ENCODE measurements at places on chromosomes 1 and 21.

- peaks cover 2% of the 10 kb centered on the region for H3K36me3 ChIP-seq
- H3K4me1 ChIP-seq: no peaks in the 10 kb centered on the region
- no peak overlapping the region for H3K27ac ChIP-seq
- H3K4me3 ChIP-seq: no peak overlapping the region
Measured at GRCh38 chr1:20164694-20165202, 21.1 kb upstream of the UBXN10 start.

DNA sequence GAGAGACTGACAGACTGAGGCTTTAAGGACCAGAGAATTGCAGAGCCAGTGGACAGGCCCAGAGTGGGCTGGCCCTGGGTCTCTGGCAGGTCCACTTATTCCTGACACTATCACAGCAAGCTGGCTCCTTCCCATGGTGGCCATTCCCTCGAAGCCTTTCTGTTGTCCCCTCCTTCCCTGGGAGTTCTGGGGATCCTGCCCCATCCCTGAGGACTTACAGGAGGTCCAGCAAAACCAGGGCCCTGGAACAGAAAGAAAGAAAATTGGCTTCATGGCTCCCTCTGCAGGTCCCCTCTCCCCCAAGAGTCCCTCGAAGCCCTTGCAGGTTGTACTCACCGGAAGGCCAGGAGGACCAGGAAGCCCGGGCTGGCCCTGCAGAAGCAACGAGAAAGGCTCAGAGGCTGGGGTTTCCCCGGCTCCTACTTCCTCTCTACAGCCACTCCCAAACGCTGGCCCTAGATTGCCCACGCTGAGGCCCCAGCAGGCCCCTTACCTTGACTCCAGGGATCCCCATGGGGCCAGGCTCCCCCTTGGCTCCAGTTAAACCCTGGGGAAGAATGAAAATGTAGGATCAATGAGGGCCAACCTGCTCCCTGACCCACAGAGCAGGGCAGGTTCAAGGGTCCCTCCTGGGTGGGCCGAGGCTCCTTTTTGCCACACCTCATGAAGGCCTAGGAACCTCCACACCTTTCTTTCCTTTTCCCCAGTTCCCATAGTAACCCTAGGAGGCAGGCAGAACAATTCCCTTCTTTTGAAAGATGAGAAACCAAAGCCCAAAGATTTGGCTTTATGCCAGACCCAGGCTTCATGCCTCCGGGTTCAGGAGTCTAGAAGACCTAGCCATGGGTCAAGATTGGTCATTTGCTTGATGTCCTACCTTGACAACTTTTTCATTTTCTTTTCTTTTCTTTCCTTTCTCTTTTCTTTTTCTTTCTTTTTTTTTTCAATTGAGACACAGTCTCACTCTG is 4.6 kb downstream of the COL9A2 start:
- peak overlapping the region; percentile 47 for H3K4me3 ChIP-seq
- no peaks in the 10 kb centered on the region for H3K36me3 ChIP-seq
- no peak for DNase-seq
- peaks cover 6% of the 10 kb centered on the region for H3K27me3 ChIP-seq

DNA sequence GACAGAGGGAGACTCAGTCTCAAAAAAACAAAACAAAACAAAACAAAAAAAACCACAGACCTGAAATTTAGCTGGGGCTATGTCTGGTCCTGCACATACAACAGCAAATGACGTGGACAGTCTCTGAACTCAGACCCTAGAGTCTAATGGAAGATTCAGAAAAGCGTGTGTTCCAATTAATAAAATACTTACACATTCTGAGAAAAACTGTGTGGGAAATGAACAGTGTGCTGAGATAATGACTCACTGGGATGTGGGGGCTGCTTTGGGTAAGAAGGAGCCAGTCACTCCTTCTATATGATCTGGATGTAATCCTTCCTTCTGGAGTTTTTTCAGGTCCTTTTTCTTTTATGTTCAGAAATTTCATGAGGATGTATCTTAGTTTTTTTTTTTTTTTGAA is 29.4 kb downstream of the CLDN14 start:
- peaks cover 2% of the 10 kb centered on the region for H3K27me3 ChIP-seq
- H3K36me3 ChIP-seq: no peaks in the 10 kb centered on the region
- H3K27ac ChIP-seq: no peak overlapping the region

- no peak overlapping the region for H3K27ac ChIP-seq
- H3K4me1 ChIP-seq: no peaks in the 10 kb centered on the region
- DNase-seq: no peak
- peaks cover 19% of the 10 kb centered on the region for H3K36me3 ChIP-seq
- no peak overlapping the region for H3K4me3 ChIP-seq
- H3K27me3 ChIP-seq: no peaks in the 10 kb centered on the region
Measured at GRCh38 chr1:19780267-19780877, 19.3 kb downstream of the TMCO4 start.

- DNase-seq: no peak
- no peak overlapping the region for H3K27ac ChIP-seq
- no peak overlapping the region for H3K4me3 ChIP-seq
Measured at GRCh38 chr1:29504709-29505410, 268.5 kb downstream of the PTPRU start.

- no peak for DNase-seq
- H3K27ac ChIP-seq: no peak overlapping the region
- H3K27me3 ChIP-seq: peaks cover under 1% of the 10 kb centered on the region
- H3K4me1 ChIP-seq: peaks cover 3% of the 10 kb centered on the region
Measured at GRCh38 chr1:178538192-178538916, 25.4 kb downstream of the TEX35 start.

GRCh38 chr1:84436876-84437655 is 38.8 kb downstream of the DNASE2B start:
- DNase-seq: no peak
- no peaks in the 10 kb centered on the region for H3K27me3 ChIP-seq
- H3K36me3 ChIP-seq: no peaks in the 10 kb centered on the region
- H3K4me1 ChIP-seq: peaks cover 5% of the 10 kb centered on the region

- no peak for DNase-seq
- H3K27ac ChIP-seq: no peak overlapping the region
- peaks cover 4% of the 10 kb centered on the region for H3K4me1 ChIP-seq
- H3K36me3 ChIP-seq: peaks cover 47% of the 10 kb centered on the region
- no peak overlapping the region for H3K4me3 ChIP-seq
- no peaks in the 10 kb centered on the region for H3K27me3 ChIP-seq
Measured at GRCh38 chr1:225977937-225978748, 21.0 kb downstream of the SDE2 start.

DNA sequence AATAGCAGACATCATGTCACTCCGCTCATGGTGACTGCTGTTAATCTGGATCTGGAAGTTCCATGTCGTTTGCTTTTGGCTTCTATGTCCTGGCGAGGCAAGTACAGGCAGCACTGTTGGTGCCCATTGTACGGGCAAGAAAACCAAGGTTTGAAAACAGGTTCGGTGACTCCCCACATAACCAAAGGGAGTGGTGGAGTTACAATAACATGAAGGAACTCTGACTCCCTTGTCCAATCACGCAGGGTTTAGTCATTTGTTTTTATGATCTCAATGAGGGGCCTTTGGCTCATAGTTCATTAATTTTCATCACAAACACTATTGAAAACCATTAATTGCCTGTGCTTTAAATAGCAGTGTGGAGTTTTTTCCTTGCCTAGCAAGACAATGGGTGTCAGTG is 82.9 kb upstream of the SSX2IP start:
- no peak overlapping the region for H3K4me3 ChIP-seq
- H3K27me3 ChIP-seq: peaks cover 19% of the 10 kb centered on the region
- no peak overlapping the region for H3K27ac ChIP-seq
- no peaks in the 10 kb centered on the region for H3K36me3 ChIP-seq
- no peaks in the 10 kb centered on the region for H3K4me1 ChIP-seq
- no peak for DNase-seq

DNA sequence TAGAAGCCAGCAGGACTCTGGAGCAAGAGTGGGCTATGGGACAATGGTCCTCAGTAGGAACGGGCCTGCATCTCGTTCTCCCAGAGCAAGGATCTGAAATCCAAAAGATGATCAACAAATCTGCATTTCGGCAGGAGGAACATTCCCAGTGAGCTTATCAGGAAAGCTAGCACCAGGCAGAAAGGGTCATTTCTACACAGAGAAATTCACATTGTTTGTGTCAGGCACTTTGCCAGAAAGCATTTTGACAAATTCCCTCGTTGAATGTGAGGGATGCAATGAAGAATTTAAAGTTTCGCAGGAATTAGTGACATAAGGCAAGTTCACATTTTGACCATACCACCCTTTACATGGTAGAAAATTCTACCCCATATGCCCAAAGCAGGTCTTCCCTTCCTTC is 31.6 kb upstream of the ETS2 start:
- DNase-seq: no peak
- H3K27ac ChIP-seq: no peak overlapping the region
- H3K4me1 ChIP-seq: peaks cover 53% of the 10 kb centered on the region

DNA sequence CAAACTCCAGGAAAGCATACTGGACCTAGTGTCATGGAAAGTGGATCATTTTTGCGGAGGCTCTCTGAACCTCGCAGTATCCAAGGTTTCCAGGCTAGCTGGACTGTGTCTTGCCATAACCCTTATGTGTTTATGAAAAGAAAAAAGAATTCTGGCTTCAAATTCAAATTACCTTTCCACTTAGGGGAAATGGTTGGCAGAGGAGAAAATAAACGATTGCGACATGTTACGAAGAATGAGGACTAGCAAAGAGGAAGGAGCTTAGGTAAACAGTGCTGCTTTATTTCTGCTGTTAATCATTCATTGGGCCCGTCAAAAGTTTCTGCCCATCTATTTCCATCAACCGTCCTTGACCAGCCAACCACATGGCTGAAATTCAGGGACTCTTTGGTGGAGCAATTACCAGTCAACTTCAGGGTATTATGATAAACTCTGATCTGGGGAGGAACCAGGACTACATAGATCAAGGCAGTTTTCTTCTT is at the start of gene C4BPA:
TSS of gene C4BPA (plus strand) at position 342 of the 482 bp plus-strand sequence. CDS start 8,793 bp downstream, outside the sequence.
- H3K36me3 ChIP-seq: no peaks in the 10 kb centered on the region
- peaks cover 18% of the 10 kb centered on the region for H3K27me3 ChIP-seq
- H3K4me3 ChIP-seq: no peak within 1 kb of the TSS
- H3K27ac ChIP-seq: no peak within 1 kb of the TSS
- DNase-seq: no peak

- no peaks in the 10 kb centered on the region for H3K27me3 ChIP-seq
- H3K27ac ChIP-seq: no peak overlapping the region
- DNase-seq: no peak
- H3K4me3 ChIP-seq: no peak overlapping the region
- H3K36me3 ChIP-seq: no peaks in the 10 kb centered on the region
Measured at GRCh38 chr1:172429331-172430127, 9.0 kb downstream of the C1orf105 start.

- no peak overlapping the region for H3K4me3 ChIP-seq
- H3K36me3 ChIP-seq: no peaks in the 10 kb centered on the region
- H3K27ac ChIP-seq: no peak overlapping the region
- H3K4me1 ChIP-seq: peaks cover 3% of the 10 kb centered on the region
Measured at GRCh38 chr1:84758968-84759491, 68.8 kb upstream of the SSX2IP start.

- no peak for DNase-seq
- peaks cover 4% of the 10 kb centered on the region for H3K4me1 ChIP-seq
- H3K4me3 ChIP-seq: no peak overlapping the region
- no peak overlapping the region for H3K27ac ChIP-seq
- H3K36me3 ChIP-seq: no peaks in the 10 kb centered on the region
Measured at GRCh38 chr1:199220031-199220430, 581.2 kb downstream of the PTPRC start.

- H3K27ac ChIP-seq: no peak overlapping the region
- DNase-seq: no peak
- no peaks in the 10 kb centered on the region for H3K36me3 ChIP-seq
- no peak overlapping the region for H3K4me3 ChIP-seq
Measured at GRCh38 chr1:84300501-84300900, 1.0 kb upstream of the SAMD13 start.

DNA sequence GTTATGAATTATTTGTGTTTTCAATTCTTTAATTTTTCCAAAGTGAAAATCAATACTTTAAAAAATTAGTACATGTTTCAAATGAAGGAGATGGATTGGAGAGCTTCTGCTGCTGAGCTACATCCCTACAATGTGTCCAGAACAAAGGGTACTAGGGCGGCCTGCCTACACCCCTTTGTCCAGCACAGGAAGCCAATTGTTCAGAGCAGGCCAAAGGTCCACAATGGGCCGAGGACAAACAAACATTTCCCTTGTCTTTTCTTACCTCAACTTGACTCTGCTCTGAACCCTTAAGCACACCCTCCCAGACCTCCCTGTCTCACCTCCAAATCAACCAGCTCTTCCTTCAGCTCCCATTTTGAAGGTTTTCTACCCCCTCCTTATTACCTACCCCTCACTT is 39.4 kb upstream of the CAMK1G start:
- peaks cover 7% of the 10 kb centered on the region for H3K4me1 ChIP-seq
- peaks cover 27% of the 10 kb centered on the region for H3K27me3 ChIP-seq
- H3K4me3 ChIP-seq: no peak overlapping the region
- no peak for DNase-seq
- H3K27ac ChIP-seq: no peak overlapping the region
- H3K36me3 ChIP-seq: no peaks in the 10 kb centered on the region

DNA sequence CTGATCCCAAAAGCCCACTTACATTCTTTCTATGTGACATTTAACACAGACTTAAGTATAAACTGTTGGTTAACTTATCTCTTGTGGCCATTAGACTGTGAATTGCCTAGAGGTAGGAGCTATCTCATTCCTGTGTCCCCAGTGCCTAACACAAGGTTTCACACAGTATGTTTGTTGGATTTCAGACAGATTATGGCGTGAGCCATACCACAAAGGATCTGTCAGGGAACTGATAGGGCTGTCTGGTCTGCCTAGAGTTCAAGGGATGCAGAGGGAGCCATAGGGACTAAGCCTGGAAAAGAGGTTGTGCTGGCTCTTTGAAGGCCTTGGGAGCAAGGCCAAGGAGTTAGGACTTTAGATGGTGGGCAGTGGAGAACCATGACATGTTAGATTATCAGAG is 40.0 kb downstream of the MEF2D start:
- H3K4me3 ChIP-seq: no peak overlapping the region
- peaks cover 14% of the 10 kb centered on the region for H3K4me1 ChIP-seq
- no peaks in the 10 kb centered on the region for H3K27me3 ChIP-seq
- no peak overlapping the region for H3K27ac ChIP-seq
- peaks cover 9% of the 10 kb centered on the region for H3K36me3 ChIP-seq

DNA sequence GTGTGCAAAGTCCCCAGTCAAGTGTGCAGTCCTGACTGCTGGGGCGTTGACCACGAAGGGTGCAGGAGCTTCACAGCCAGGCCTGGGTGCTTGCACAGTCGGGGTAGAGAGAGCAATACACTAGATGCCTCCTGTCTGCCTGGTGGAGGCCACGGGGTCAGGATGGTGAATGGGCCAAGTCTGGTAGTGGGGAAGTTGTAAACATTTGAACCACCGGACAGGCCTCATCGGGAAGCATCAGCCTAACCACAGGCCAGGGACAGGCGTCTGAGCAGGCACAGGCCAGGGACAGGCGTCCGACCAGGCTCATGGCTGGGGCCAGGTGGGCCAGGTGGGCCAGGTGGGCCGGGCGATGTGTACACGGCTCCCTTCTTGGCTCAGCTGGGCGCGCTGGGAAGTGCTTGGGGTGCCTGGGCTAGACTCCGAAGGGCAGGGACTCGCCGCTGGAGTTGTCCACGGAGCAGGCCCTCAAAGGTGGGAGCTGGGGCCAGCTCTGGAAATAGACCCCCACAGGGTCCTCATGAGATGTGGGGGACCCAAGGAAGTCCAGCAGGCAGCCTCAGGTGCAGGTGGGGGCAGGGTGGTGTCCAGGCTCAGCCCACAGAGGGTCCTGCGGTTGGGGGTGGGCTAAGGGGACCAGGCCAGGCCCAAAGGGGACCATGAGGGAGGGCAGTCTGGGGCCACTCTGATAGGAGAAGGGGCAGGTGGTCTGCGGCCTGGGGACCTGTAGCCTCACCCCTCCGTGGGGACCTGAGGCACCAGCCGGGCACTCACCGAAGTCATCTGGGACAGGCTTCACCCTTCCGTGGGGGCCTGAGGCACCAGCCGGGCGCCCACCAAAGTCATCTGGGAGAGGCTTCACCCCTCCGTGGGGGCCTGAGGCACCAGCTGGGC is 15.0 kb downstream of the COL6A1 start:
- H3K27me3 ChIP-seq: no peaks in the 10 kb centered on the region
- no peaks in the 10 kb centered on the region for H3K4me1 ChIP-seq
- no peak for DNase-seq
- no peak overlapping the region for H3K4me3 ChIP-seq
- H3K36me3 ChIP-seq: no peaks in the 10 kb centered on the region

All from activated T-helper 2 cell treated with anti-CD3 and anti-CD28 coated beads, Interferon-gamma antibody, Interleukin-2, Interleukin-4, amounts not matched to agents 10 μg/mL and 5 μg/mL and 100 μg/mL, durations not matched to agents 14 hours and 24 hours and 36 hours (primary cell).